Stimulated activated CD4-positive, alpha-beta T cell treated with anti-CD3 and anti-CD28 coated beads, Interleukin-12 subunit alpha, Interleukin-12 subunit beta, amount 100 ng/mL, for 4 hours (primary cell): ENCODE measurements at places on chromosomes 13 and 19.
A peak's percentile ranks its signal among the peaks of the same experiment; 100 is the strongest.

GRCh38 chr19:43726736-43727592 lies 11.1 kb downstream of the IRGC start:
- DNase-seq: no peak

- no peak for DNase-seq
Measured at GRCh38 chr19:48627201-48627864, 8.0 kb downstream of the SPHK2 start.

DNA sequence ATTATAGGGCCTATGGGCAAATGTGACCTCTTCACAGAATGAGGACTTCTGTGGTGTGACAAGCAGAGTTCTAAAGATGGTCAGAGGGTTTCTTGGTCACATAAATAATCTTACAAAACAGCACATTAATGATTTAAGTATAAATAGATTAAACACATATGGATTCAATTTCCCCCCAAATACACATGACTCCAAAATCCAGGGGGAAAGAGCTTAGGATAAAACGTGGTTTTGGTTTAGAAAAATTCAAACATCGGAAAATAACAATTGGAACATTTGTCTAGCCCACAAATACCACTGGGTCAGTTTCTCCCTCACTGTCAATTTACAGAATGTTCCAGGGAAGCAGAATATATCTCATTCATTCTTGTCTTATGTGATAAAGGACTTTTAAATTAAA lies 283.1 kb downstream of the COG6 start:
- DNase-seq: no peak

DNA sequence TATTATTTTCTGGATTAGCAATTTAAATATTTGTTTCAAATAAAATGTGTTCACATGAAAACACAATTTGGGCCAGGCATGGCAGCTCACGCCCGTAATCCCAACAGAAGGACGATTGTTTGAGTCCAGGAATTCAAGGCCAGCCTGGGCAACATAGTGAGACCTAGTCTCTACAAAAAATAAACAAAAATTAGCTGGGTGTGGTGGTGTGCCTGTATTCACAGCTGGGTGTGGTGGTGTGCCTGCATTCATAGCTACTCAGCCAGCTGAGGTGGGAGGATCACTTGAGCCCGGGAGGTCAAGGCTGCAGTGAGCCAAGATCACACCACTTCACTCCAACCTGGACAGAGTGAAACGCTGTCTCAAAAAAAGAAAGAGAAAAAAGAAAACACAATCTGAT lies 46.4 kb downstream of the KPNA3 start:
- no peak for DNase-seq

GRCh38 chr19:3024870-3025548 lies 4.1 kb downstream of the TLE2 start:
- DNase-seq: no peak

DNA sequence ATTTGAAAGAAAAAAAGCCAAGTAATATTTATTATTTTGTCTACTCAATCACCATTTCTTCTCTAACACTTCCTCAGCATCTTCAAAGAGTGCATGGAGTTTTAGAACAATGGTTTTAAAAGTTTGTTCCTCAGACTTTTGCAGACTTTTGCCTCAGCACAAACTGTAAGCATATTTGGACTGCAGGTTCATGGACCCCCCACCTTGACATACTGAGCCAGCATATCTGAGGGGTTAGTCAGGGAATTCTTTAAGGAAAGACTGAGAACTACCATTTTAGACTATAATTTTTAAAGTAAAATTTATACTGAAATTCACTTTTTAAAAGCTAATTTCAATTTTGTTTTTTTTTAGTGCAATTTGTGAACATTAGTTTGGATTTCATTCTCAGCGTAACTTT lies 1676.8 kb upstream of the PCDH20 start:
- DNase-seq: no peak

GRCh38 chr19:46713781-46714443 lies 3.0 kb downstream of the PRKD2 start:
- peak; percentile 63 for DNase-seq

DNA sequence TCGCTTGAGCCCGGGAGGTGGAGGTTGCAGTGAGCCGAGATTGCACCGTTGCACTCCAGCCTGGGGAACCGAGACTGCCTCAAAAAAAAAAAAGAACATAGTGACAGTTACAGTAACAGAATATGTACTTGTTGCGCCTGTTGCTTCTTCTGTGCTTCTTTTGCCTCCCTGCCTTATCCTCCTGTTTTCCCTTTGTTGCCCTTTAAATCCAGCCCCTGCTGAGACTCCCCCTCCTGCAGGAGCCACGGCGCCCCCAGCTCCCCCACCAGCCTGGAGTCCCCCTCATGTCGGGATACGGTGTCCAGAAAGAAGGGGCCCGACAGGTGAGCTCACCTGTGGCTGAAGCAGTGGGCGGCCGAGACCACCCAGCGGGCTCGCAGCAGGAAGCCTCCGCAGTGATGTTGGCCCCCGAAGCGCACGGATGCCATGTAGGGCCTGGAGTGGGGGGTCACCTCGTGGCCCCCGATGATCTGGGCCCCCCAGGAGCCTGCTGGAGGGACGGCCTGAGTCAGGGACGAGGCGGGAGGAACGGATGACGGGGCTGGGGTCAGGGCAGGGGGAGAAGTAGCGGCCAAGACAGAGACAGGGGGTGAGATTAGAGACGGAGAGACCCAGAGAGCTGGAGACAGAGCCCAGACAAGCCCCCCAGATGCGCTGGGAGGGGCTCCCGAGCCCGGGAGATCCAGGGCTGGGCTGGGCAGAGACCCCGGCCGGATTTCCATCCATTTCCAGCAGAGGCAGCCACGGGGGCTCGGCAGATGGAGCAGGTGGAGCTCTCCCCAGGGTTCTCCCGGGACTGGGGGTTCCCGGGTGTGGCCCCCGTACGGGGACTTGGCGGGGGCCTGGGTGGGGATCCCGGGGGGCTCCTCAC lies 536 bp downstream of the PRSS57 start:
- DNase-seq: no peak

GRCh38 chr13:76934671-76935070 lies 13.6 kb upstream of the ACOD1 start:
- no peak for DNase-seq

GRCh38 chr19:21269813-21270212 lies 59.4 kb downstream of the ZNF708 start:
- no peak for DNase-seq

- DNase-seq: no peak
Measured at GRCh38 chr13:31172001-31172400, 10.3 kb upstream of the HSPH1 start.

- no peak for DNase-seq
Measured at GRCh38 chr13:99514801-99515200, 13.5 kb downstream of the TM9SF2 start.

DNA sequence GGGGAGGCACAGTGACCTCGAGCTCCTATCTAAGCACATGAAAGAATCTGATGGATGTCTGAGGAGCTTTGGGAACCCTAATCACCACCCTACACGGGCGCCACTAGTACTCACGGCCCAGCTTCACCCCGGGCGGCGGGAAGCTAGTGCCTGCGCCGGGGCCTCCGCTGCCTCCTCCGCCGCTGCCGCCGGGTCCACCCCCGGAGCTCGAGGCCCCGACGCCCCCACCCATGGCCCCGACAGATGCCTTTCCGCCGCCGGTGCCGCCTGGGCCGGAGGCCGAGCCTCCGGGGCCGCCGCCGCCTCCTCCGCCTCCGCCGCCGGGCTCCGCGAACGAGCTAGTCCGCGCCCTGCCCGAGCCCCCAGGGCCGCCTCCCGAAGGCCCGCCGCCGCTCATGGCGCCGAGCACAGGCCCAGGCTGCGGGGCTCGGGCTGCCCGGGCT lies 312 bp downstream of the GSK3A start:
- DNase-seq: peak; percentile 45

DNA sequence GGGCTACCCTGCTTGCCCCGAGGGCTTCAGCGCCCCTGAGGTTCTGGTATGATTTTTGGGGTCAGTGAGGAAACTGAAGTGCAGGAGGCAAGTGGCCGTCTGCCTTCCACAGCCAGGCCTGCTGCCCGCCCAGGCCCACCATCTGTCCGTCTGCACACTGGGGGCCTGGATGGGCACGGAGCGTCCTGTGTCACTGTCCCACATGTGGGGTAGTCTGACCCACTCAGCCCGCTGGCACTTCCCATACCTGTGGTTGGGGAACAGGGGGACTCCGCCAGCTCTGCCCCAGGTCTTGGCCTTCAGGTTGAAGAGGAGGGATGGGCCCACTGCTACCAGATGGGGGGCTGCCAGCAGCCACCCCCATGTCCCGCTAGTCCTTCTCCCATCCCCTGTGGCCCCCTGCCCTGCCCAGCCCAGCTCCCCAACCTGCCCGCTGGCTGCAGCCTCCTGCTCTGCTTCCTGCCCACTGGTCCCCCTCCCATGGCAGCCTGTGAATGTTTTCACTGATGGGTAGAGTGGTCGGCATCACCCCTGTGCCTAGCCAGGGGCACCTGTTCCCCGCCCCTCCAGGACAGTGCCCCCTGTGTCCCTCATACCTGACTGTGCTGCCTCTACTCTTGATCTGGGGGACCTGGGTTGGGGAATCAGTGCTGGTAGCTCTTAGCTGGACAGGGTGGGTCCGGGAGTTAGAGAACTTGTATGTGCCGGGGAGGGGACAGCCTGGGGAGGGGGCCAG lies 9.5 kb downstream of the PIAS4 start:
- no peak for DNase-seq

GRCh38 chr19:13092606-13093235 lies 9.9 kb downstream of the LYL1 start:
- DNase-seq: no peak

- DNase-seq: no peak
Measured at GRCh38 chr13:105196052-105196451, 1339.4 kb downstream of the EFNB2 start.

DNA sequence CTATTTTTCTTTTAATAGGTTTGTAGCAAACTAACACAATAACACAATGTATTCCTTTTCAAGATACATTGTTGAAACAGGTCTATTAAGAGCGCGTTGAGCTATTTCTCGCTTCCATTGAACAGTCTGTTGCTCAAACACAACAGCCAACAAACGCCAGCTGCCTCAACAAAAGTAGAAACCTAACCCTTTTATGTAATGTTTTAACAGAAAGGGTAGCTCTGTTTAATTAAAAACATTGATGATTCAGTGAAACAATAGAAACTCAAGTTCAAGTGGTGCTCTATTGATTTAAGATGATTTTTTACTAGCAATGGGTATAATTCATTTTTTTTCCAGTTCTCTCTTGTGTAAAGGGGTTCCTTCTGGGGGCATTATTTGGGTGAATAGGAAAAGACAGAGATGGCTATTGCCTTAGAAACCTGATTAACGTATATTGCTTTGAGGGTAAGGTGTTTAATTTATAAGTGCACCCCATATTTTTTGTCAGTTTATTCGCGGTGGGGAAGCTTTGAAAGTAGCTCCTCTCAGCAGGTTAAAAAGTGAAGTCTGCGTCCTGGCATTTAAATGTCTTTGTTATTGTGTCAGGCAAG lies 14.9 kb downstream of the ZIC2 start:
- no peak for DNase-seq

GRCh38 chr13:95745752-95746151 lies 68.8 kb downstream of the DNAJC3 start:
- DNase-seq: no peak

- no peak for DNase-seq
Measured at GRCh38 chr13:59301174-59301567, 862.6 kb downstream of the DIAPH3 start.

GRCh38 chr19:6875218-6875617 lies 12.2 kb upstream of the ADGRE1 start:
- DNase-seq: no peak

DNA sequence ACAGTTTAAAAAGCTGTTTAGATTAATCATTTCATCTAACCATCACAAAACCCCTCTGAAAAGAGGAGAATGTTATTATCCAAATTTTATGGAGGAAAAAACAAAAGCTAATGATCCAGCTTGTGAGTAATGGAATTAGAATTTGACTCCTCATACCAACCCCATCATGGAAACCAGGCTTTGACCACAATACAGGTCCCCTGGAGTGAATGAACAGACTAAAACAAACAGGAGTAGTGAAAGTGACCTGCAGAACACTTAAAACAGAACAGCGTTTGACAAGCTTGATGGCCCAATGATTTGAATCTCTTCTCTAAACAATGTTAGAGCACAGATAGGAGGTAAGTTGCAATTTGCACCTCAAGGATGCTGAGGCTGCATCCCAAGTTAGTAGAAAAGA lies 230.0 kb downstream of the DCT start:
- no peak for DNase-seq

DNA sequence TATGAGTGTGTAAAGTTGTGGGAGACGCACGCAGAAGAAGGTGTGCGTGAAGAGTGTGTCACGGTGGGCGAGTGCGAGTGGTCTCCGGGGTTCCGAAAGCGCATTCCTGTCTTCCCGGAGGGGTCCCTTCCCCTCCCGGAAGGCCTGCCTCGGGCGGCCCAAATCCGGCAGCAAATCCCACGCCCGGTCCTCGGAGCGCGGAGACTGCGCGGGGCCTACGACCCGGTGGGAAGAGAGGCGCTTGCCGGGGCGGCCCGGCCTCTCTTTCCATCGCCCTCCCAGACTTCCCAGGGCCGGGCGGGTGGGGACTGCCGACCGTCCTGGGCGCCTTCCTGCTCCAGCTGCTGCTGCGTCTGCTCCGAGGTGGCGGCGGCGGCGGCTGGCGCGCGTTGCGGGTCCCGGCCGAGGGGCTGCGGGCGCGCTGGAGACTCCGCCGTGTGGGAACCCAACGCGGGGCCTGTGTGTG lies 2.1 kb downstream of the ZIC5 start:
- no peak for DNase-seq

- no peak for DNase-seq
Measured at GRCh38 chr19:5703819-5704818, 14.0 kb downstream of the RPL36 start.

- DNase-seq: no peak
Measured at GRCh38 chr13:44300895-44301638, 72.6 kb upstream of the SERP2 start.

DNA sequence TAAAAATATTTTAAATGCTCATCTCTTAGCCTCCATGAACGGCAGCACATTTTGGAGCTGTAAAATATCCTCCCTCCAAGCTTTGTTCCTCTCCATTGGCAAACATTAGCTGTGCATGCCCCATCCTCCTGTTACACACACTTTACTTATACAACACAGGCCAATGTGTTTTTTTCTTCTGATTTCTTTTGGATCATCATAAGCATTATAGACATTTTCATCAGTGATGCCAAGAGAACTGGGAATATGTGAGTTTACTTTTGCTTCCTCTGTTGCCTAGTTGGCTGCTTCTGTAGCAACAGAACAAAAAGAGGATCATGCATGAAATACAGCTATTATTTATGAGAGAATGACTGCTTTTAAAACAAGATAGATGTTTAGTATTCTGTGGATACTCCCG lies 142.6 kb downstream of the PCDH9 start:
- DNase-seq: no peak

DNA sequence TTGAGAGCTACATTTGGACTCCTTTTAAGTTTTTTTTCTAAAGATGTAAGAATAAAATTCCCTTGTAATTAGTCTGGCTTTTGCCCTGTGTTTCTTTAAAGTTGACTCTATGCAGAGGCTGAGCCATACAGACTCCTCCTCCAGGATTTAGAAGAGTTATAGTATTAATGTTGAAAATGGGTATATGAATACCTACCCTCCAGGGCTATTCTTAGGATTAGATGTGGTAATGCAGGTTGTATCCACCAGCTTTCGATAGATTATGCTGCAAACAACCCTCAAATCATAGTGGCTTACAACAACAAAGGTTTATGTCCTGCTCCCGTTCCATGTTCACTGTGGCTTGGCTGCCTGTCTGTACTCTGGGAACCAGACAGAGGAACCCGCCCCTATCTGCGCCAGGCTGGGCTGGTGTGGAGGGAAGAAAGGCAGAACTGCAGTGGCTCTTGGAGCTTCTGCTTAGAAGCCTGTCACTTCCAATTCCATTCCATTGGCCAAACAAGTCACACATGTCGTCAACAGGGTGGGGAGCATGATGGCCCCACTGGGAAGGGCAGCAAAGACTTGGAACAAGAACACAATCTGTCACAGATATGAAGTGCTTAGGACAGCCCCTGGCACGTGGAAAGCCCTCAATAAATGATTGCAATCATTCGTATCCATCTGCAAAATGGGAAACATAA lies 290.8 kb downstream of the FOXO1 start:
- no peak for DNase-seq
